Activated CD4-positive, alpha-beta T cell treated with anti-CD3 and anti-CD28 coated beads, Interleukin-2, amount 10 ng/mL, durations not matched to agents 7 days and 5 days (primary cell): ENCODE measurements at places on chromosomes 2 and 18.

DNA sequence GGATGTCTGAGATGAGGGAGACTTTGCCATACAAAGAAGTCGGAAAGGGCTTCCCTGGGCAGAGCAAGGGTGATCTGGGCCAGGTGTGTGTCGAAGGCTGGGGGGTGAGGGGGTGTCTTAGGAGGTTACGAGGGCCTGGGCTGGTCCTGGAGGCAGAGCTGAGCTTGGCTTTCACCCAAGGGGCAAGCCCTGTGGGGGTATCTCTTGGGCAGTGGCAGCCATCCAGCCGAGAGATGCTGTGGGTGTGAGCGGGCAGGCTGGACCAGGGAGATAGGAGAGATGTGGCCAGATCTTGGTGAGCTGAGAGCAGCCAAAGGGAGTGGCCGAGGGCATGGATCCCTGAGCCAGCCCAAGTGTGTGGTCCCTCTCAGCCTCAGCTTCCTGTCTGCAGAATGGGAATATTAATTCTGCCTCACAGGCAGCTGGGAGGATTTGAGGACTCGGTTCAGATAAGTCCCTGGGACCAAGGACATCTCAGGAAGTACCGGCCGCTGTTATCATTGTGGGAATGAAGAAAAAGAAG is 33.0 kb downstream of the MAL start:
- no peak for DNase-seq

DNA sequence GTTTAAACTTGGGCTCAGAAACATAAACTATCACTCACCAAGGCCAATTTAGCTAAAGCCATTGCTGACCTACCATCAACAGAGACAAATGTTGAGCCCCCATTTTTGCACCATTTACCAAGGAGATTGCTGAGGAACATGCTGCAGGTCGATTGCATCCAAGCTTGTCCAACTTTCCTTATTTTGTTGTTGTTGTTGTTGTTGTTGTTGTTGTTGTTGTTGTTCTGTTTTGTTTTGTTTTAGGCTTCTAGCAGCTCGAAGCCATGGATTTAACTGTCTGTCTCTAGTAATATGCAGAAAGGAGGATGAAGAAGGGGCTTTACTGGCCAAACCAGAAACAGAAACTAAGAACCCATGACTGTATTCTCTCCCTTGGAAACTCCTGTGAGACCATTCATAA is 571.5 kb downstream of the IRS1 start:
- no peak for DNase-seq

DNA sequence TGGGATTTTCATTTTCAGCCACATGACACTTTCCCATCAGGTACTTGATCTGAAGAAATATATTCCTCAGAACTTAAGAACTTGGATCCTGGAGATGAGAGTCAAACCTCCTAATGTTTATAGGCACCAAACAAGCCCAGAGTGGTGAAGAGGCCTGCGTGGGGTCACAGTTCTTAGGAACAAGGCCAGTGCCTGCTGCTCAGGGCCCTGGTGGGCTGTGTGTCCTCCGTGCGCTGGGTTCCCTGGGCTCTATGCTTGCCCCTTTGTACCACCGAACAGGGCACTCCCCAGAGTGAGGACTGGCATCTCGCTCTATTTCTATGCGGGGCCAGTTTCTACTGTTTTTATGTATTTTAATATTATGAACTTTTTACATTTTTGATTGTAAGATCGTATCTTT is 76.0 kb upstream of the RBM44 start:
- DNase-seq: no peak

- no peak for DNase-seq
Measured at GRCh38 chr2:221833966-221834365, 261.9 kb upstream of the EPHA4 start.

GRCh38 chr18:58516514-58517285 is 112.2 kb downstream of the ALPK2 start:
- DNase-seq: no peak

GRCh38 chr2:26757873-26758789 is 6.0 kb upstream of the SLC35F6 start:
- no peak for DNase-seq

DNA sequence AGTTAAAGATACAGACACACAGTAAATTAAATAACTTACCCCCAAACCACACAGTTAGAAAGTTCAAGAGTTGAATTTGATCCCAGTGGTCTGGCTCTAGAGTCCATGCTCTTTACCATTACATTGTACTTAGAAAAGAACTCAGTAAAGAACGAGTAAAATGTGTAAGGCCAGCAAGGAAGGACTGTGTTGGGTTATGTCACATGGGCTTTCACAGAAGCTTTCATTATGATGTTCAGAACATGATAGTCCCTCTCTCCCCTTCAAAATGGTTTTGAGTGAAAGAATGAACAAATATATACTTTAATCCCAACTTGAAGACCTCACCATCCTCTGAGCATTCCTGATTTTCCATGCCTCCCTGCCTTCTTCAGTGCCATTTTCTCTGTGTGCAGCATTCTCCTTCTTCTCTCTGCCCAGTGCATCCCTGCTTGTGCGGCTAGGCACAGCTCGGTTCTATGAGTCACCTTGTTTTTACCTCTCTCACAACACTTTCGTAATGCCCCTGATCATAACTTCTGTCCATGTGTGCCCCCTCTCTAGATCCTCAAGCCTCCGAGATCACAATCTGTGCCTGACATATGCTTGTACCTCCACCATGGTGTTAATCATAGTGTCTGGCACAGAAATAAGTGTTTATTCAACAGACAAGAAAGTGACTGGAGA is 22.0 kb downstream of the RASGRP3 start:
- DNase-seq: no peak

GRCh38 chr2:44237221-44237620 is 38.1 kb upstream of the SLC3A1 start:
- DNase-seq: peak; percentile 50
